ENCODE measurements at places on chromosomes 4 and X.

- no peak for DNase-seq
Observed at GRCh38 chrX:120274145-120274544, 23.5 kb downstream of the ZBTB33 start.

DNA sequence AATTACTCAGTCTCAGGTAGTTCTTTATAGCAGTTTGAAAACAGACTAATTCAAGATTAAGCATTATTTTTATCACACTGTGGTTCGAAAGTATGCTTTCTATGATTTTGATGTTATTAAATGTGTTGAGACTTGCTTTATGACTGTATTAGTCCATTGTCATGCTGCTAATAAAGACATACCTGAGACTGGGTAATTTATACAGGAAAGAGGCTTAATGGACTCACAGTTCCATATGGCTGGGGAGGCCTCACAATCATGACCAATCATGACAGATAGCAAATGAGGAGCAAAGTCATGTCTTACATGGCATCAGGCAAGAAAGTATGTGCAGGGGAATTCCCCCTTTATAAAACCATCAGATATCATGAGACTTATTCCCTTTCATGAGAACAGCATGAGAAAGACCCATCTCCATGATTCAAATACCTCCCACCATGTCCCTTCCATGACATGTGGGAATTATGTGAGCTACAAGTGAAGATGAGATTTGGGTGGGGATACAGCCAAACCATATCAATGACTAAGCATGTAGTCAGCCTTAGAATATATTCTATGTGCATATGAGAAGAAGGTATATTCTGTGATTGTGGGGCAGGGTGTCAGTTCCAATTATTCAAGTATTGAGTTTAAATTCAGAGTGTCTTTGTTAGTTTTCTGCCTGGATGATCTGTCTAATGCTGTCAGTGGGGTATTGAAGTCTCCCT, 44.6 kb upstream of the UGT2A1 start:
- DNase-seq, result no peak

GRCh38 chr4:185742766-185743165, 69.2 kb downstream of the SORBS2 start:
- no peak for DNase-seq

- DNase-seq, result no peak
Observed at GRCh38 chr4:4413806-4414205, 26.9 kb downstream of the NSG1 start.

GRCh38 chrX:41043196-41043595, 42.0 kb upstream of the USP9X start:
- DNase-seq, result no peak

DNA sequence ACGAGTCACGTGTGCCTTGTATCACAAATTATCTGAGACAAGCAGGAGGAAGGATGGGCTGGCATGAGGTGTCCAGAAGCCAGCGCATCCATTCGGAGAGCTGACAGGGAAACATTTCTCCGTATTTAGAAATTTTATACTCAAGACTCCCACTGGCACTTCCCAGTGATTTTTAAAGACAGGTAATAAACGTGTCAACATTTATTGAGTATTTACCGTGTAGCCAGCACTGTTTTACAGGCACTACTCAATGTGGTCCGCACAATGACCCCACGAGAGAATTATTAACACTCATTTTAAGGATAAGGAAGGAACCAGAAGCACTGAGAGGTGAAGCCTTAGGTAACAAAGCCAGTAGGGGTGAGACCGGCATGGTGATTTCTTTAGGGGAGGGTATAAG, 23.2 kb downstream of the GEMIN8 start:
- no peak for DNase-seq
